ENCODE measurements at places on chromosomes 2 and 18. TPM values are rescaled to one million over a fixed set of nuclear protein-coding genes. Genes with fewer than 3 reads are reported as not detected.

GCKR gene
- total RNA-seq = not detected

FBXO48 gene
- 2.3 TPM for total RNA-seq

TCF4 gene
- not detected for total RNA-seq

ACYP2 gene
- total RNA-seq = 5.6 TPM

LIMS4 gene
- total RNA-seq = 3.3 TPM

C2orf81 gene
- 2.4 TPM for total RNA-seq

CYP26B1 gene
- not detected for total RNA-seq

CXCR4 gene
- 141 TPM for total RNA-seq

GBX2 gene
- total RNA-seq = not detected

MRPL44 gene
- 39.4 TPM for total RNA-seq

BCL2L11 gene
- total RNA-seq = 21.9 TPM

DYSF gene
- not detected for total RNA-seq

ANKRD62 gene
- total RNA-seq = not detected

LINC00305 gene
- total RNA-seq = not detected
